Dermis microvascular lymphatic vessel endothelial cell (primary cell): ENCODE measurements at places on chromosomes 7 and 10.

- no peak for DNase-seq
These were observed 147.1 kb downstream of the SLC25A13 start for GRCh38 chr7:96174812-96175211.

DNA sequence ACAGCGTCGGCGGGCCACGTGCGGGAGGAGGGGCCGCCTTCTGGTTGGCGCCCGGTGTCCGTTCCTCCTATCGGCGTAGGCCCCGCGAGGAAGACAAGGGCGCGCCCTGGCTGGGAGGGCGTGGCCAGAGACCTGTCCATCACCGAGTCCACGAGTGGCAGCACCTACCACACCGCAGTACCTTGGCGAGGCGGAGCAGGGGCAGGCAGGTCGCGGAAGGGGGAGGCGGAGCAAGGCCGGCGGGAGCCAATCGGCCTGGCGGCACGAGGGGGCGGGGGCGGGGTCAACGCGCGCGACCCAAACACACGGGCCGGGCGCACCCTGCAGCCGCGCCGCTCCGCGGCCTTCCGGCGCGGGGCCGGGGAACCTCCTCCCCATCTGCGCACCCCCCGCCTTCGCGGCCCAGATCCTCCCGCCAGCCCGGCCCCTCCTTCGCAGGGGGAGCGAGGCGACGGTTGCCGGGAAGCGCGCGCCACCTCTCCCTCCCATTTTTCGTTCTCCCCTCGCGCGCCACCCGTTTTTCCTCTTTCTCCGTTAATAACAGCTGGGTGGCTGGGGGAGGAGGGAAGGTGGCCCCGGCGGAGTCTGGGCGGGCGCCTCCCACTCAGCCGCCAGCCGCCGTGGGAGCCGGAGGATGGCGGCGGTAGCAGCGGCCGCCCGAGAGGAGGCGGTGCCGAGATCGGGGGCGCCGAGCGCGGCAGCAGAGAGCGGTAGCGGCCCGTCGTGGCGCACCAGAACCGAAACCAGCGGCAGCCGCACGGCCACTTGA lies at the start of gene ZNRF2:
Gene ZNRF2, plus strand, starts transcription at position 300 of the 769 bp plus-strand sequence. CDS start 761 bp downstream, outside the sequence.
- peak; percentile 97 for DNase-seq

GRCh38 chr7:96219378-96220130 lies 102.3 kb downstream of the SLC25A13 start:
- peak; percentile 52 for DNase-seq

- DNase-seq = no peak
These were observed 327.6 kb upstream of the COBL start for GRCh38 chr7:51644216-51644615.
